ENCODE measurements at places on chromosomes 1 and 21.

- peak; percentile 35 for DNase-seq
These were observed 1.4 kb downstream of the LRRC41 start for GRCh38 chr1:46301808-46302640.

- DNase-seq: no peak
These were observed 359.1 kb downstream of the S1PR1 start for GRCh38 chr1:101595881-101596374.

GRCh38 chr1:227662933-227663332, 72.2 kb downstream of the JMJD4 start:
- no peak for DNase-seq

GRCh38 chr1:206446688-206447421, 23.4 kb upstream of the IKBKE start:
- DNase-seq: no peak

DNA sequence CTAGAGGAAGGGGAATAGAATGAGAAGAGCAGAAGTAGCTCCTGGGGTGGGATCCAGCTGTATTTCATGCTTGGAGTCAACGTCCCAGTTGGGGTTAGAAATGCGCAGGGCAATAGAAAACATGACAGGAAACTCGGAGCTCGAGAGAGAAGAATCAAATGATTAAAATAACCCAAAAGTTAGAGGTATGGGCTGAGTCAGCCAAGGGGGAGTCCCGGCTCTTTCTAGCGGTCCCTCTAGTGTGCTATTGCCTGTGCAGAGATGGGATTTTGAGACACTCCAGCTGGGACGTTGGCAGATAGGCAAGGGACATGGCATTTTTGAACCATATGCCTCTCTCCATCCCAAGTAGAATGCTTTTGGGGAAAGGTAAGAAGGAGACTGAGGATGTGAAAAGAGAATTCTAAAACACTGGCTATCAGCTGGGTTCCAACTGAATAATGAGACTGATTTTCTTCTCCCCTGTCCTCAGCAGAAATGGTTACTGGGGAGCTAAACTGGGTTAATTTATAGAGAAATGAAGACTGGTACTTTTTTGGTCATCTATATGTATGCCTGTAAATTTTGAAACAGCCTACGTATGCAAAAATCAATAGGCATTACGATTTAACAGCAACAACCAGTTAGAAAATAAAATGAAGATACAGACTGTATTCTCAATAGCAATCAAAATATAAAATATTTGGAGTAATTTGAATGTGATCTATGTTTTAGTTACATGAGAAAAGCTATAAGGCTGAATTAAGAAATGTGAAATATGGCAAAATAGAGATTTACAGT, 7.0 kb upstream of the VPS26C start:
- no peak for DNase-seq

GRCh38 chr1:204036882-204037655, 35.8 kb upstream of the SOX13 start:
- DNase-seq: no peak

DNA sequence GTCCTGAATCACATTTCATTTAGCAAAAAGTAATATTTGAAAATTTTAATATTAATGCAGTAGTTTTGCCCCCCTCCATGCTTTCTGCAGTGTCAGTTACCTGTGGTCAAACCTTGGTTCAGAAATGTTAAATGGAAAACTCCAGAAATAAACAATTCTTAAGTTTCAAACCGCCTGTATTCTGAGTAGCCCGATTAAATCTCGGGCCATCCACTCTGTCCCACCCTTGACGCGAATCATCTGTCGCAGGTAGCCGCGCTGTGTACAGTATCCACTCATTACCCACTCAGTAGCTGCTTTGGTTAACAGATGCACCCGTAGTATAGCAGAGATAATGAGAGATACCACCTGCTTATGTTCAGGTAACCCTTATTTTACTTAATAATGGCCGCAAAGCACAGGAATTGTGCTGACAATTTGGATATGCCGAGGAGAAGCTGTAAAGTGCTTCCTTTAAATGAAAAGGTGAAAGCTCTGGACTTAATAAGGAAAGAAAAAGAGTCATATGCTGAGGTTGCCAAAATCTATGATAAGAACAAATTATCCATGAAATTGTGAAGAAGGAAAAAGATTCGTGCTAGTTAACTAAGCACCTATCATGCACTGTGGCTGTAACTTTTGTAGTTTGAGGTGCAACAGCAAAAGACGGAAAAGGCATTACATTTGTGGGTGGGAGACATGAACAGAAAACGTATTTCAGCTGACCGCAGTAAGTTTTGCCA, 889 bp upstream of the SCYL3 start:
- no peak for DNase-seq

- DNase-seq: no peak
These were observed 72.2 kb downstream of the SNX7 start for GRCh38 chr1:98733782-98734112.

- no peak for DNase-seq
These were observed 50.1 kb downstream of the FOXD2 start for GRCh38 chr1:47487850-47488450.

GRCh38 chr1:4677608-4678007, 23.2 kb downstream of the AJAP1 start:
- DNase-seq: no peak

- no peak for DNase-seq
These were observed 183.5 kb downstream of the PATJ start for GRCh38 chr1:61925591-61926298.

DNA sequence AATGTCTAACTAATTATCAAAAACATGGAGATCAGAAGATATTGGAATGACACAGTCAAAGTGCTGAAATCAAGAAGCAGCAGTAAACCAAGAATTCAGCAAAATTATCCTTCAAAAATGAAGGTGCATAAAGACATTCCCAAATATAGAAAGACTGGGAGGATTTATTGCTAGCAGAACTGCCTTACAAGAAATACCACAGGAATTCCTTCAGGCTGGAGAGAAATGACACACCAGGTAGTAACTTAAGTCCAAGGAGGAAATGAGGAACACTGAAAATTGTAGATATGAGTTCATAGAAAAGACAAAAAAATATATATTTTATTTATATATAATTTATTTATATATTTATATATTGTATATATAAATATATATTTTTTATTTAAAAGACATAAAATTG, 217.2 kb downstream of the RPS6KC1 start:
- no peak for DNase-seq

- no peak for DNase-seq
These were observed 100.9 kb downstream of the XCL2 start for GRCh38 chr1:168442931-168443330.

- no peak for DNase-seq
These were observed 587.6 kb downstream of the NPHP4 start for GRCh38 chr1:5404412-5405203.

- DNase-seq: no peak
These were observed 37.0 kb downstream of the DMAP1 start for GRCh38 chr1:44250068-44250781.
